Naive thymus-derived CD4-positive, alpha-beta T cell (primary cell): ENCODE measurements at places on chromosomes 4 and X.

DNA sequence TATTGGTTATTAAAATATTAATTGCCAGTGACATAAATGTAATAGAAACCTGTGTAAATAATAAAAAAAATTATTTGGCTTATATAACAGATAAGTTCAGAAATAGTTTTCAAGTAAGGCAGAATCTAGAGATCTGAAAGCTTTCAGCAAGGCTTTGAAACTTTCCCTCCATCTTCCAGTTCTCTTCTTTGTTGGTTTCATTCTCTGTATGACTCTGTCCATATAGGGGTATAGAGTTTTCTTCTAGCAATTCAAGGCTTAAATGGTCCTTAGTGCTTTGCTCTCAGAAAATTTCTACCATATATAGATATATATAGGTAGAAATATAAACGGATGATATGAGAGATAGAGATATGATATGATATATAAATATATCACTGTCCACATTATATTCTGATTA is 160.5 kb upstream of the GABRA2 start:
- no peak for DNase-seq
- no peaks in the 10 kb centered on the region for H3K4me1 ChIP-seq
- H3K36me3 ChIP-seq: no peaks in the 10 kb centered on the region
- H3K27me3 ChIP-seq: no peaks in the 10 kb centered on the region
- no peak overlapping the region for H3K27ac ChIP-seq

DNA sequence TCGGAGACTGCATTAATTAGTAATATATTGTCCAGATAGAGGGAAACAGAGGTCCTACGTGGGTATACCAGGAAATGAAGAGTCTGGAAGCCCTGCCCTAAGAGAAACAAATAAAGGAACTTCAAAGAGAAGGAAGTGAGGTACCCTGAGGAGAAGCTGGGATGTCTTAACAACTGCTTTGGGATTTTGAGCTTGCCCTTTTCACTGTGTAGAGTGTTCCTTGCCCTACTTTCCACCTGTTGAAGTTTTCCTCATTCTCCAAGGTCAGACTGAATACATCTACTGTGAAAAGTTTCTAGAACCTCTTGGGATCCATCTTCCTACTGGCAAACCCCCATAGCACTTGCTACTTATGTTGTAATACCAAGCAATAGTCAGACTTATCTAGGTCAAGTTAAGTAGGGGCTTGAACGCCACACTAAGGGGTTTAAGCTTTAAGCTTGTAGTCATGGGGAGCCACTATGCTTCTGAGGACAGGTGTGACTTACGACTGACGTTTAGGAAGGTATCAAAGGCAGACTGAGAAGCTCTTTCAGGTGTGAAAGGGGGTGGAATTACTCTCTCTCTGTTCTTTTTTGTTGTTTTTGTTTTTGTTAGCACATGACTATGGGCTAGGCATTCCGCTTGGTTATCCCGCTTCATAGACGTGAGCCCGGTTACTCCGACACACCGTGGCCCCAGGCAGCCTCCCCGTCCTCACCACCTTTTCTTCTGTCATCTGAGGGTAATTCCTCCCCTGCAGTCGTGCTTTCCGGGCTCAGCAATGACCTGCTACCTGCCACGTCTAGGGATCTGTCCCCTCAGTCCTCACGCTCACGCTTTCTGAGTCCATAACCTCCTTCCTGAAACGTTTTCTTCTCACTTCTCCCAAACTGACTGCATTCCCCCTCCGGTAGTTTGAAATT is 959 bp upstream of the REST start:
- peaks cover 20% of the 10 kb centered on the region for H3K4me1 ChIP-seq
- no peaks in the 10 kb centered on the region for H3K36me3 ChIP-seq
- peak overlapping the region; percentile 67 for H3K27ac ChIP-seq
- H3K4me3 ChIP-seq: peak overlapping the region; percentile 79

DNA sequence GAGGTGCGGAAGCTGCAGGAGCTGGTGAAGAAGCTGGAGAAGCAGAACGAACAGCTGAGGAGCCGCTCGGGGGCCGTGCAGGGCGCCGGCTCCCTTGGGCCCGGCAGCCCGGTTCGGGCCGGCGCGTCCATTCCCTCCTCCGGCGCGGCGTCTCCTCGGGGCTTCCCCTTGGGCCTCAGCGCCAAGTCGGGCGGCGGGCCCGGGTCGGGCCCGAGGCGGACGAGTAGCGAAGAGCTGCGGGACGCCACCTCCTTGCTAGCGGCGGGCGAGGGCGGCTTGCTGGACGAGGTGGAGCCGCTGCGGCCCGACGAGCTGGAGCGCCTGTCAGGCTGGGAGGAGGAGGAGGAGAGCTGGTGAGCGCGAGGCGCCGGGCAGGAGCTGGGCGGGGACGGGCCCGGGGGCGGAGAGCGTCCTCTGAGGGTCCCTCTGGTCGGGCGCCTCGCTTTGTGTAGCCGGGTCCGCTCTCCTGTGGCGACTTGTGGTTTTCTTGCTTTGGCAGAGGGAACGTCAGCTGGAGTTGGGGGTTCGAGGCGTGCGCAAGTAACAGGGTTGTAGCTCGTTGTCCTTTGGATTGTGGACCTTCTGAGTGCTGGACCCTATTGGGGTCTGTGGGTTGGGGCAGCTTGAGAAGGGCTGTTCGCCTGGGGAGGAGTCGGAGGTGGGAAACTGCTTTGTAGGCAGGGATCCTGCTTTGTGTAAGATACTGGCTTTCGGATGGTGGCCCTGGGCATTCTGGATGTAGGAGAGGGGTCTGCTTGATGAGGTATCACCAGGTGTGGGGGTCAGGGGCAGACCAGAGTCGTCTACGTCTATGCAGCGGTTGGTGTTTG is 662 bp downstream of the SLAIN2 start:
- peak; percentile 6 for DNase-seq
- peaks cover 17% of the 10 kb centered on the region for H3K4me1 ChIP-seq
- no peaks in the 10 kb centered on the region for H3K27me3 ChIP-seq
- H3K27ac ChIP-seq: peak overlapping the region; percentile 91

DNA sequence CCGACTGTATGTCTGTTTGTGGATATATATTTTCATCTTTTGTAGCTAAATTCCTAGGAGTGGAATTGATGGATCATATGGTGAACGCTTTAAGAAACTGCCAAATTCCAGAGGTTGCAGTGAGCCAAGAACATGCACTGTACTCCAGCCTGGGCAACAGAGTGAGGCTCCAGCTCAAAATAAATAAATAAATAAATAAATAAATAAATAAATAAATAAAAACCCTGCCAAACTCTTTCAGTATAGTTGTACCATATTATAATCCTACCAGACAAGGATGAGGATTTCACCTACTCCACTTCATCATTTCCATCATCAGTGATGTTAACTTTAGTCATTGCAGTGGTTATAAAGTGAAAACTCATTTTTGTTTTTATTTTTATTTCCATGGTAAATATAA is 325.1 kb upstream of the ANXA10 start:
- H3K4me1 ChIP-seq: no peaks in the 10 kb centered on the region

DNA sequence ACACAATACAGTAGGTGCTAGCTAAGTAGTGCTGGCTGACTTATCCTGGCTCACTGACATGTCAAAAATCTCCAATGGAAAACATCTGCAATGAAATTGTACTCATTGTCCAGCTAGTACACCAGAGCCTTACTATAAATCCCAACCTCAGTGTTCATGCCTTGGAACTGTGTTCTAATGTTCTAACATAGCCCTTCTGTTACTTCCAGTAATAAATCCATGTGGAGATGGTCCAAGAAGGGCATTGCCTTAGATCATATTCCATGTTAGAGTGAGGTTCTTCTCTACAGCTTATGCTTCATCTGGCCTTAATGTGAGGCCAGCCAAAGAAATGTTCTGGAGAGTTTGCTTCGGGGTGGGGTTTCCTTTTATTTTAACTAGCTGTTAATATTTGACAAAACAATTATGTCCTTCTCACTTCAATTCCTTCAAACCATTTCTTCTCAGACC is 25.1 kb downstream of the ENOX2 start:
- DNase-seq: no peak
- no peaks in the 10 kb centered on the region for H3K27me3 ChIP-seq
- H3K36me3 ChIP-seq: no peaks in the 10 kb centered on the region
- no peak overlapping the region for H3K27ac ChIP-seq
- H3K4me1 ChIP-seq: no peaks in the 10 kb centered on the region
- H3K4me3 ChIP-seq: no peak overlapping the region

- H3K36me3 ChIP-seq: no peaks in the 10 kb centered on the region
- no peaks in the 10 kb centered on the region for H3K4me1 ChIP-seq
- no peaks in the 10 kb centered on the region for H3K27me3 ChIP-seq
These were observed 568.6 kb upstream of the BOD1L1 start for GRCh38 chr4:14196131-14196530.

GRCh38 chr4:4923201-4923600 is 63.7 kb downstream of the MSX1 start:
- H3K27ac ChIP-seq: no peak overlapping the region
- no peaks in the 10 kb centered on the region for H3K4me1 ChIP-seq
- no peak overlapping the region for H3K4me3 ChIP-seq
- no peaks in the 10 kb centered on the region for H3K27me3 ChIP-seq
- no peaks in the 10 kb centered on the region for H3K36me3 ChIP-seq

DNA sequence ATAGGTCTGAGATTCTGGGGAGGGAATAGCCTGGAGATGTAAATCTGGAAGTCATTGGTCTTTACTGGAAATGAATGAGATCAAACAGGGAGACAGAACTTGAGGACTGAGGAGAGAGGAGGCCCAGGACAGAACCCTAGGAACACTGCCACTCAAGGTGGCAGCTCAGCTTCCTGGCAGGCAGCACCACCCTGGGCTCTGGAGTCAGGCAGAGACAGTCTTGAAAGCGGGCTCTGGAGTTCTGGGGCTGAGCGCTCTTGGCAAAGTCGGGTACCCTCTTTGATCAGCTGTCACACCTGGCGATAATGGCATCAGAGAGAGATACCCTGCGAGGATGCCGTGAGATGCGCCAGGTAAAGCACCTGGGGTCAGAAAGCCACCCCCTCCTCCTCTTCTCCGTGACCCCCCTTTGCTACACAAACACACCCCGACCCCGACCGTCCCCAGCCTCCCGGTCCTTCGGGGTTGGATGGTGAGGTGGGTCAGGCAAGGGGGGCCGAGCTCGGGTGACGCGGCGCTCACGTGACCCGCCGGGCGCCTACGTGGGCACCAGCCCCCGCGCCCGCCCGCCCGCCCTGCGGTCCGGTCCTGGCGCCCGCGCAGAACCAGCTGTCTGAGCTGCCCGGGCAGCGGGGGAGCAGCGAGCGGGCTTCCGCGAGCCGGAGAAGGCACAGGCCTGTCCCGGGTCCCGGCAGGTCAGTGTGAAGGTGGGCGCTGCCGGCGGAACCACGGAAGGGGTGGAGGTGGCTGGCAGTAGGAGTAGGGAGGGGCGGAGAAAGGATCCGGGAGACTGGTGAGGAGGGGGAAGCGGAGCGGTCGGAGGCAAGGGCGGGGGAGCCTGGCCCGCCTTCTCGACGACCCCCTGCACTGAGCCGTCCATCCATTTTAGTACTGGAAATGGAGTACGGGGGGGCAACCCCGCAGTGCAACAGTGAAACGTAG is at the start of gene TCEAL3:
Gene TCEAL3, plus strand, starts transcription at position 600 of the 942 bp plus-strand sequence. CDS start 1,102 bp downstream, outside the sequence.
- DNase-seq: peak; percentile 25
- no peaks in the 10 kb centered on the region for H3K4me1 ChIP-seq
- no peaks in the 10 kb centered on the region for H3K27me3 ChIP-seq
- peak within 1 kb of the TSS; percentile 74 for H3K27ac ChIP-seq
- H3K36me3 ChIP-seq: no peaks in the 10 kb centered on the region

GRCh38 chr4:63211375-63211774 is 1197.9 kb downstream of the TECRL start:
- H3K36me3 ChIP-seq: no peaks in the 10 kb centered on the region
- H3K4me3 ChIP-seq: no peak overlapping the region
- no peak overlapping the region for H3K27ac ChIP-seq
- H3K27me3 ChIP-seq: no peaks in the 10 kb centered on the region
- no peak for DNase-seq

DNA sequence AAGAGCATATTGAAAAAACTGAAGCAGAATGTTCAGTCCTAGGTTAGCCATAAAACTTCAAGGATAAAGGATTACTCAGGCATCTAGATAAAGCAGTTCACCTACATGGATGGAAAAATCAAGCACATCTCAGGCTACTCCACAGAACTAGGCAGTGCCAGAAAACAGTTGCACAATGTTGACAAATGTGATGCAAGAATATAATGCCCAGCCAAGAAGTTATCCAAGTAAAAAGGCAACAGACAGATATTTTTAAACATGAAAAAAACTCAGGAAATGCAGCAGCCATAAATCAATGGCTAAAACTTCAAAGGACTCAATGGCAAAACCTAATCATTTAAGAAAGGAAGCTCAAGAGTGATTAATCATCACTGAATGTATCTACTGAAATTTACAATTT is 456.0 kb upstream of the FAM241A start:
- no peak overlapping the region for H3K27ac ChIP-seq
- H3K4me3 ChIP-seq: no peak overlapping the region
- DNase-seq: no peak

DNA sequence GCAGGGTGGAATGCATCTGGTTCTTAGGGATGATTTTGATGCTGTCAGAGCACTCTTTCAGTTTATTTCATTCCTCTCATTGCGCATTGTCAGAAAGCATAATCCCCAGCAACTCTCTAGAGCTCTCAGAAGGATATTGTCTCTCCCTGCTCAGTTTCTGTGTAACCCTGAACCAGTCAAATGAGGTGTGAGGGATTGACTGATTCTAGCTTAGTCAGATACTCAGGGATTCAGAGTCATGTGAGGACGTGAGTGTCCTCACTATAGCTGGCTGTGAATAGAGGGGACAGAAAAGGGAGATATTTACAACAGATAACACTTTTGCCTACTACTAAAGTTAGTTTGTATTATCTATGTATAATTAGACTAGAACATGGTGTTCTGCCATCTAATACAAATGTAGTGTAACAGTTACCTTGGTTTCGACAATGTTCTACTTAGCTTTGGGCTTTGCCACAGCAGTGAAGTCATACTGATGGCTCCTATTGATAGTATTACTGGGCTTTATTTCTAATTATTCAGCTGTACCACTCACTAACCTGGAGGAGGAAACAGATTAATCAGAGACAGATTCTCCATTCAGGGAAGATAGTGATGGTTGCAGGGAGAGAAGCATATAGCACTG is 19.5 kb downstream of the AP1AR start:
- H3K27me3 ChIP-seq: no peaks in the 10 kb centered on the region
- no peaks in the 10 kb centered on the region for H3K4me1 ChIP-seq
- DNase-seq: no peak
- no peaks in the 10 kb centered on the region for H3K36me3 ChIP-seq

DNA sequence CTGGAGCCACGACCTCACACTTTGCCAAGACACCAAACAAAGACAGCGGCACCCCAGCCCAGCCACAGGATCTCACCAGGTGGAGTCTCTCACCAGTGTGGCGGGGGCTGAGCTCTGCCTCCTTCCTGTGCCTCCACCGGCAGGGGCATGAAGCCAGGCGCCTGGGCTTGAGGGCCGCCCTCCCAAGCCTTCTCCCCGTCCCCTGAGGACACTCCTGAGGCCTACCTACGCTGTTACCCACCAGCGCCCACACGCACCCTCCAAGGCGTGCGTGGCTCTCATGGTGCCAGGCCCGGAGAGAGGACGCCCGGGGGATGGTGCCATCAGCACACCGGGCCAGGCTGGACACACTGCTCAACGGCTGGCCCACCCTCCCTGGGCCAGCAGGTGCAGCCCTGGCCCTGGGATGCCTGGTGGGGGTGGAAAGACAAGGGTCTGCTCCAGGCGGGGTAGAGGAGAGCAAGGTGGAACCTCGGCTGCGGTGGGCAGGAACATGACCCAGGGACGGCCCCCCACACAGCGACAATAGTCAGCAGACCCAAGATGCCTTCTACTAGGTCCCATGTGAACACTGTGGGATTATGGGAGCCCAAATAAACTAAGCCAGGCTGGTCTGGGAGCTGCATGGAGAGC is 22.1 kb downstream of the NELFA start:
- no peak for DNase-seq
- H3K4me3 ChIP-seq: no peak overlapping the region
- no peaks in the 10 kb centered on the region for H3K4me1 ChIP-seq
- no peaks in the 10 kb centered on the region for H3K27me3 ChIP-seq
